ENCODE measurements at places on chromosomes 11 and 22. TPM values are rescaled to one million over a fixed set of nuclear protein-coding genes. Genes with fewer than 3 reads are reported as not detected.

DNA sequence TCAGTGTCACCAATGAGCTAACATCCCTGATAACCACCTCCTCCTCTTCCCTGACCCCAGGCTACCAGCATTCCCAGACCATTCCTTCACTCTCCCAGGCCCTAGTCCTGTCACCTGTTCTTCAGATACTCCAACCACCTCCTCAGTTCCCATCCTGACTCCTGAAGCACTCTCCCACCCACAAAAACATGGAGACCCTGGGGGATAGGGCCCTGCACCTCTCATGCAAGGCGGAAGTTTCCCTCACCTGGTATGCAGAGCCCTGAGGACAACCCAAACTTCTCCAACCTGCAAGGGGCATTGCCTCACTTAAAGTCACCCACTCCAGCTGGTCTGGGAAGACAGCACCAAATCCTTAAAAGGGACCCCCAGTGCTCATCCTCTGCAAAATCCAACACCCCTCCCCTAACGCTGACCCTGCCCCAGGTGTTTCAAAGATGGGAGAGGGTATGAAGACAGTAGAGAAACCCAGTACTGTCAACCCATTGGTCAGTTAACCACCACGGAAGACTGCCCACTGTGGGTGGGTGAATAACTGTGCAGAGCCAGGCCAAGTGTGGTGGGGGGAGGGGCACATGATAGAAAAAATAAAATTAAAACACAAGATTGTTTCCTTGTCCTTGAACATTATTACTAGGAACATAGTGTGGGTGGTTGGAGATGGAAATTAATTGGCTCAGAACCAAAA is 1.4 kb downstream of the TNKS1BP1 start:
- no peak for DNase-seq

The SLCO2B1 gene
- 16.2 TPM for total RNA-seq

The OR51E2 gene
- total RNA-seq, result 0.18 TPM

DNA sequence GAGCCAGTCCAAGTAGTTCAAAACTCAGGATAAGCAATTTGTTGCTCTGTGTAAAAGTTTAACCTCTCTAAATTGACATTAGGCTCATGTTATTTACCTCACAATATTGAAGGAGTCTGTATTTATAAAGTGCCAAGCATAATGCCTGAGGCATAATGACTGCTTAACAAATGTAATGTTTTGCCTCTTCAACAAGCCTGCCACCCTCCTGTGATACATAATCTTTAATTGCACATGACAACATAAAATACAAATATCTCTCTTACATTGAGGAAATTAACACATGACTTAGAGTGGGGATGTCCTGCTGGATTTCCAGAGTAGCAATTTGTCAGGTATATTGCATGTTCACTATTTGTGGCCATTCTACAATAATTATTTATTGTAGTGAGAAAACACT is 469.2 kb upstream of the ANO5 start:
- DNase-seq, result no peak

- no peak for DNase-seq
These were observed 248.4 kb upstream of the B3GAT1 start for GRCh38 chr11:134660416-134660815.

DNA sequence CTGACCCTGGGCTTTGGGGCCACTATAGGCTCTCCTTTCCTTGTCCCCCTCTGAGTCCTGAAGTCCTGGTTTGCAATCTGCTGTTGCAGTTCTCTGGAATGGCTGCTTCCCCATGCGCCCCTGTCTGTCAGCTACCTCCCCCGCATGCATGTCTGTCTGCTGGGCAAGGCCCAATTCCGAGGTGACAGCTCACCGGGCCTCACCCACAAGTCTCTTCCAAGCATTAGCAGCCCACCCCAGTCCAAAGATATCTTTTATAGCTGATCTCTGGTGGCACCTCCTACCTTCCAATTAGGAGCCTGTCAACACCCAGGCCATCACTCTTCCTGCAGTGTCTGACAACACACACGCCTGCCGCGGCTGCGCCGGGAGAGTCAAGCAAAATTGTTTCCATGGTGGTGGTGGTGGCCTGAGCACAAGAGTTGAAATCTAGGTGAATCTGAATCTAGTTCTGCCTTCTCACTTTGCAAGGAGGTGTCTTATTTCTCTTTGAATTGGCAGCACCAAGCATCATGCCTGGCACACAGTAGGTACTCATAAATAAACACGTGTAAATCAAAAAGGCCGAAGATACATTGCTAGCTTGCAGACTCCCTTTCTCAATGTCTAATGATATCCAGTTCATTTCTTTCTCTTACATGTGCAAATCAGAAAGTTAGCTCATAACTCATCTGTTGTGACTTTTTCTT is 1.2 kb upstream of the LMO2 start:
- no peak for DNase-seq

The MUC2 gene
- 1.5 TPM for total RNA-seq

- no peak for DNase-seq
These were observed 24.5 kb downstream of the DIXDC1 start for GRCh38 chr11:111961389-111962300.

The SYT7 gene
- total RNA-seq, result 25.7 TPM

DNA sequence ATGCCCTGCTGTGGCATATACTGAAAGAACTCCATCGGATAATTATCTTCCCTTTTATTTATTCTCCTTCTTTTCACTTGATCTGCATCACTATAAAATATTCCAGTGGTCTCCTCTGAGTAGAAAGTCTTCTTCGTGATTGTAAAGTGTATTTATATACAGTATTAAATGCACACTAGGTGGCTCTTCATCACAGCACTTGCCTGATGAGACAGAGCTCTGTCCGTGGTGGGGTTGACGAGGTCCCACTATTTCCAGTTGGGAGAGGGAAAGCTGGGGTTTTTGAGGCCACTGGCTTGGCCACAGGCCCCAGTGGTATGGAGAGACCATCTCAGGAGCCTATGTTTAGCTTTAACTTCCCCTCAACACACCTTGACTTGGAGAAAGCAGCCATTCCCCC is 31.6 kb upstream of the ZBTB16 start:
- no peak for DNase-seq

GRCh38 chr11:4578624-4579023 is 2.9 kb upstream of the OR52I2 start:
- DNase-seq, result no peak

DNA sequence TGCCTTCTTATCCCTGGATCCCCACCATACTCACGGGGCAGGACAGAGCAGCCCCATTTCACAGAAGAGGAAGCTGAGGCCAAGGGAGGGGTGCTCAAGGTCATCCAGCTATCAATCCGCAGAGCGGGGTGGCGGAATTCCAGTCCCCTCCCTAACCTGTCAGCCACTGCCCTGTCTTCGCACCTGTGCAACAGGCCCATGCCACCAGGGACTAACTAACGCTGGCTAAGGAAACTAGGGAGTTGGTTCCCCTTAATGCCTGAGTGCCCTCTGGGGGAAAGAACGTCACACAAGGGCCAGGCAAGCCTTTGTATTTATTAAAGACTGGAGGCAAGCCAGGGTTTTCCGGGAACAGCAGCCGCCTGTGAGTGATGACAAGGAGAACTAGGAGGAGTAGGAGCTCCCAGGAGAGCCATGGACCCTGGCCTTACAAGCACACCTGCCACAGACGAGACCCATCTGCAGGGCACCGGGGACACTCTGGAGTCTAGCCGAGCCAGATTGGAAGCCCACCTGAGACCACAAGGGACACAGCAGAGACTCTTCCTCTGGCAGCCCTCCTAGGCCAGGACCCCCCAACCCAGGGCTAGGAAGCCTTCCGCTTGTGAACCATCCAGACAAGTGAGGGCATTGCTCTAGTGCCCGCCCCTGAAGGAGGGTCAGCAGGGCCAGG is 64.4 kb downstream of the MYH9 start:
- DNase-seq, result no peak

- DNase-seq, result peak; percentile 10
These were observed 18.4 kb downstream of the MS4A6E start for GRCh38 chr11:60345489-60345888.

DNA sequence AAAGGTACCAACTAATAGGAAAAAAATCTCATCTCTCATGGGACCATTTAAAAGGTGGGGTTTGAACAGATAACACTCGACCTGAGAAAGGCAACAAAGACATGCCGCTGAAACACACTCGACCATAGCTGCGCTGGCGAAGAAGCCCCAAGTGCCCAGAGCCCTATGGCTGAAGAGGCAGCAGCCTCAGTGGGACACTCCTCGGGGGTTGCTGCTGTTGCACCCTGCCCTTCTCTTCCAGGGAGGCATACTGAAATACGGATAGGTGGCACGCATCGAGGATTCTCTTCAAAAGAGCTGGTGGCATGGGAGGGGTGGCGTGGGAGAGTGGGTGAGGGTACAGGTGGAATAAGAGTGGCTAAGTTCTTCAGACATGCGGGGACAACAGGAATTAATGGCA is 18.5 kb upstream of the PHLDA2 start:
- no peak for DNase-seq

GRCh38 chr11:19951558-19952115 is 208.6 kb downstream of the DBX1 start:
- peak; percentile 61 for DNase-seq

The CLP1 gene
- 8.3 TPM for total RNA-seq

DNA sequence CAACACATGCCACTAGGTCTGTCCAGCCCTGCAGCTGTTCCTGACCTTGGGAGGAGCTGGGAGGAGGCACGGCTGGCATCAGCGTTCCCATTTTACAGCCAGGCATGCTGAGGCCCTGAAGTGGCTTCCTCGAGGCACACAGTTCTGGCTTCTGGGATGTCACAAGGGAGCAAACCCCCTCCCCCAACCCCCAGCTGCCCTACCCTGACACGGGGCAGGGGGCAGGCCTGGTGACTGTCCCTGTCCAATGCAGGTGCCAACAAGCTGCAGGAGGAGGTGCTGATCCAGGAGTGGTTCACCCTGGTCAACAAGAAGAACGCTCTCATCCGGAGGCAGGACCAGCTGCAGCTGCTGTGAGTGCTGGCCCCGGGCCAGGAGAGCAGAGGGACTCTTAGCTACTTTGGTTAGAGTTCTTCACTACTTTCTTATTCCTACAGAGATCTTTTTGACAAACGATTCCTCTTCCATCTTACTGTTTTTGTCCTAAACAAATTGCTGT is 5.3 kb downstream of the KCNK7 start:
- no peak for DNase-seq

The MS4A8 gene
- total RNA-seq, result 8.1 TPM

The POLDIP3 gene
- total RNA-seq, result 27.2 TPM

DNA sequence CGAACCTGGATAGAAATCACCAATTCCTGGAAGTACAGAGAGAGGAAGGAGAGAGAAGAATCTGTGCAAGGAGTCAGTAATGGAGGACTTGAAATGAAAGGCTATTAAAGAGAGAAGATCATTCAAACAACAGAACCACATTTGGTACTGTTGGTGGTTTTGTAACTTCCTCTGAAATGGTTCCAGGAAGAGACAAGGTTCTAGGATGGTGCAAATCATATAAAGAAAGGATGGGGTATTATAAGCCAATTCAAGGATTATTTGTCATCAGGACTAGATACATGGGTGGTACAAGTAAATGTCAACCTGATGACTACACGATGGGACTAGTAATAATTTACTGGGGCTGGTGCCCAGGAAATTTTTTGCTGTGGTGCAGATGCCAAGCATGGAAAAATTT is 28.9 kb upstream of the TMA7B start:
- no peak for DNase-seq

DNA sequence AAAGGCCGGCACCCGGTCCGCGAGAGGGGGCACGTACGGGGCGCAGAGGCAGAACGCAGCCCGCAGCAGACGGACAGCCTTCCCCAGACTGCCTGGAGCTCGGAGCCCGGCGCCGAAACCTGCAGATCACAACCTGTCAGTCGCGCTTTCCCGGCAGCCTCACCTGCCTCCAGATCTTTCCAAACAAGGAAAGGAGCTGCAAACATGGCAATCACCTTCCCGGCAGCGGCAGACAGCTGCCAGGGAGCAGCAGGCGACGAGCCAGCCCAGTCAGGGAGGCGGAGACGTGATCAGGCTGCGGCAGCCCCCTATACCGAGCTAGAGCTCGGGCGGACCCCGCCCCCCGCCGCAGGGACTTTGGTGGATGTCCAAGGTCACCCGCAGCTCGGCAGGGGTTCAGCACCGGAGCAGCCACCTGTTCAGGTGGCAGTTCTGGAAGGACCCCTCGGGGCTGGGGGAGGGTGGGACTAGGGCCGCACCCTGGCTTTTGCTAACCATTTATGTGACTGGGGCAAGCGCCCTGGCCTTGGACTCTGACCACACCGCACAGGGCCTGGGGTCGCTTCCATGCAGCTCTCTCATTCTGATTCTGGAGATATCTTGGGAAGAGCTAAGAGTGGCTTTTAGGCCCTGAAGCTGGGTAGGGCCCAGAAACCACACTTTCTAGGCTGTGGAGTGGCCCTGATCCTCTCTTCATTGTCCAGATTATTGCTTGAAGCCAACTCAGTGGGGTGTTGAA is 143.8 kb downstream of the NECTIN1 start:
- DNase-seq, result no peak

DNA sequence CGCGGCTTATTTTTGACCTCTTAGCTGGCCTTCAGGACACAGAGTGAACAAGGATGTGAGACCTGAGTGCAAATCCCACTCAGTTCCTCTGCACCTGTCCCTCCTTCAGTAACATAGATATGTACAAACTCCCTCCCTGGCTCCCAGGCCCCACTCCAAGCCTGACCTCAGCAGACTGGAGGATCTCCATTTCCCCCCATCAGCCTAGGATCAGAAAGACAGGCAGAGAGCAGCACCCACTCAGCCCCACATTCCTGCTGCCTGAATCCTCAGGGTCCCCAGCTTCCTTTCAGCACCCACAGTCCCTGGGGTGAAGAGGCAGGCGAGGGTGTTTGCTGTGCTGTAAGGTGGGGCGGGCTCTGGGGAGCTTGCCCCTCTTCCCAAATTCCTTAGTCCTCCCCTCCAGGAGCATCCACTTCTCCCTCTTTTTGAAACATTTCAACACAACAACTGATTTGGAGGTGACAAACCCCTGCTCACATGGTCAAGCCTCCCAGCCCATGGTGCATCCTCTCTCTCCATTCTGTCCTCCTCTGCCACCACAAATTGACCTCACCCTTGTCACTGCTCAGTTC is 151.1 kb downstream of the FEZ1 start:
- peak; percentile 21 for DNase-seq

- DNase-seq, result no peak
These were observed 2.7 kb downstream of the GNAZ start for GRCh38 chr22:23072911-23073491.

GRCh38 chr11:31820438-31820818 is 9.3 kb upstream of the PAX6 start:
- DNase-seq, result no peak

The PGA5 gene
- not detected for total RNA-seq

The UBQLN3 gene
- total RNA-seq, result 0.45 TPM

DNA sequence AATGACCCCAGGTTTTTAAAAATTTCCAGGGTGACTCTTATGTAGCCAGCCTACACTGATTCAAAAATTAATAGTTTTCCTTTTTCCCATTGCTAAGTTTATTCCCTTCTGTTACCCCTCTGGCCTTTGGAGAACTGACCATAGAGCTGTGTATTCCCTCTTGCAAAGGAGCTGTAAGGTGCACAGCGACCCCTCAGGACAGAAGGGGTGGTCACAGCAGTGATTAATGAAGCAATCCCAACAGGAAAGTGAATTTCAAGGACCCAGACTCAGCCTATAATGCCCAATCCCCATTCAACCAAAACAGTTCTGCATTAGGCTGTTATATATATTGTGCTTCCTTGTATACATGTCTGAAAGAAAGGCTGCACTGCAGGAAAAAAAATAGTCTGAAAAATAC is 147.1 kb downstream of the WT1 start:
- DNase-seq, result no peak

- DNase-seq, result peak; percentile 57
These were observed 32.1 kb downstream of the CACNG2 start for GRCh38 chr22:36671404-36671803.

The PNPLA5 gene
- not detected for total RNA-seq

GRCh38 chr11:116869610-116870009 is 32.2 kb upstream of the APOA1 start:
- DNase-seq, result no peak

The APOC3 gene
- not detected for total RNA-seq

GRCh38 chr11:118609380-118610224 is 2.2 kb downstream of the PHLDB1 start:
- DNase-seq, result no peak

Measured in cerebellum (tissue), 4 donors.